ENCODE measurements at places on chromosomes 12 and 14.

- DNase-seq: peak; percentile 52
Measured at GRCh38 chr14:93219103-93219726, 12.2 kb downstream of the UBR7 start.

DNA sequence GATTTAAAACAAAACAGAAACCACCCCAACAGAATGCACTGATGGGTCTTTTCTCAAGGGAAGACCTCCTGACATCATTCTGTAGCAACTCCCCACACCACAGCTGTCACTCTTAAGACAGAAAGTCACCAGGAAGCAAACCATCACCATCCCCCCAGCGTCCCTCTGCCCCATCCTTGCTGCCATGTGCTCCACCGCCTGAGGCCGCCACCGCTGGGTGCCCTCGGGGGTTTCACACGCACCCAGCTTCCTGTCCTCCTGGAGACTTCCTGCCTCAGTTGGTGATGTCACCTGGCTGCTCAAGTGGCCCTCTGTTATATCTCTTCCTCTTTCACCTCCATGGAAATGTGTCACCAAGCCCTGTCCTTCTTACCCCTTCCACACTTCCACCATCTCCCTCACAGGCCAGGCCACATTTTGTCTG, 71.4 kb upstream of the GPR68 start:
- peak; percentile 72 for DNase-seq

DNA sequence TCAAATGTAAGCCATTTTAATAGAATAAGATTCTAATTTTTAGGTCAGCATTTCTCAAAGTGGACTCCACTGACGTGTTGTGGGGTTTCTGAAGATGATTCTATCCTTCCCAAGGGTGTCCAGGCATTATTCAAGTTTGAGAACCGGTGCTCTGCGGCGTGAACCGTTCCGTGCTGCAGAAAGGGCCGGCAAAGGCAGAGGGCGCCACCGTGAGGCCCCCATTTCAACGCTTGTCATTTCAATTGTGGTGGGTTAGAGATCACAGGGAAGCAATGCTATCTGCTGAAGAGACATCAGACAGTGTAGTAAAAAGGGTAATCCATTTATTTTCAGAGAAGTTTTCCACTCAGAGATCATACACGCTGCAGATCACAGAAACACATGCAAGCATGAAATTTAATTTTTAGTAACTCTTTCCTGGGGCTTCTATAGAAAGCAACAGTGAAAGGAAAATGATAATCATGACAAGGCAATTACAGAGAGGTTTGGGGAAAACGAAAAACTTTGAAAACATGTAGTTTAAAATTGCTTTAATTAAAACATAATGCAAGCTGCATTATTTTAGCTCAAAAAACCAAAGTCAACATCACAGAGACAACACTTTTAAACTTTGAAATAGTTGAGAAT, 201.7 kb downstream of the EXOC5 start:
- DNase-seq: no peak

DNA sequence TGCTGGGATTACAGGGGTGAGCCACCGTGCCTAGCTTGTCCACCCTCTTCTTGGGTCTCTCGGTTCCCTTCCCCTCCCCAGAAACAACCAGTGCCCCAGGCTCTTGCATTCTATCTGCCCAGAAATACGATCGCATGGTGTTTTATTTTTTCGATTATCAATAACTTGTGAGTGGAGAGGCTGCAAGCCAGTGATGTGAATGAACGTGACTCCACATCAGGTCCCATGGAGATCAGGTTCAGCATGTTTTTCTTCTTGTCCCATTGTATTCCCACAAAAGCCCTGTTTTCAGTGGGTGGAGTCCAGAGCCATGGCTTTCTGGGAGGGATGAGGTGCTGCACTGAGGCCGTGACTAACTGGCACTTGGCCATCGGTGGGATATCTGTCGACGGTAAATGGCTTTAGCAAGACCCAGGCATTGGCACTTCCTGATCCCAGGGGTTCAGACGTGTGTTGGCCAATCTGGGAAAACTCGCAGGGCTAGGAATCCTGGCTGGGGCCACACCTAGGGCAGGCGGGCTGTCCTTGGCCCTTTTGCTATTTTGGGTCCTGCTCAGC, 12.7 kb upstream of the HNF1A start:
- DNase-seq: no peak

DNA sequence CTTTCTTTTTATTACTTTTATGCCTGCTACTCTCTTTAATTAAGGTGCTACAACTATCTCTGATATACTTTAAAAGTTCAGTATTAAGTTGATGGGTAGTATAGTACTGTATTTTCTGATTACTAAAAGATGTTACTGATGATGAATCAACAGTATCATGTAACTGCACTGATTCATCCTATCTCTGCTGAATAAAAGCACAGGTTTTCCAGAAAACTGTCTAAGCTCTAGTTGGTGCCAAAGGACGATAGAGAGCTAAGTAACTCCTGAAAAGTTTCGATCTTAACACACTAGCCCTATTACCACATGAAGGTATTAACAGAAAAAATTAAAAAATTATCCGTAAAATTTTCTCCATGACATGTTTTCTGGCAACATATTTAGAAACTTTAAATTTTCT, 2.1 kb downstream of the SCAF11 start:
- no peak for DNase-seq

GRCh38 chr14:88164906-88165534, 158.0 kb downstream of the KCNK10 start:
- DNase-seq: no peak

- no peak for DNase-seq
Measured at GRCh38 chr12:88895634-88896033, 315.4 kb upstream of the KITLG start.

- peak; percentile 27 for DNase-seq
Measured at GRCh38 chr12:24955389-24955788, 6.5 kb upstream of the BCAT1 start.
